ENCODE measurements at places on chromosomes 13 and 19. TPM values are rescaled to one million over a fixed set of nuclear protein-coding genes. Genes with fewer than 3 reads are reported as not detected.

- DNase-seq, result no peak
Observed at GRCh38 chr13:101157261-101157660, 259.0 kb downstream of the NALCN start.

DNA sequence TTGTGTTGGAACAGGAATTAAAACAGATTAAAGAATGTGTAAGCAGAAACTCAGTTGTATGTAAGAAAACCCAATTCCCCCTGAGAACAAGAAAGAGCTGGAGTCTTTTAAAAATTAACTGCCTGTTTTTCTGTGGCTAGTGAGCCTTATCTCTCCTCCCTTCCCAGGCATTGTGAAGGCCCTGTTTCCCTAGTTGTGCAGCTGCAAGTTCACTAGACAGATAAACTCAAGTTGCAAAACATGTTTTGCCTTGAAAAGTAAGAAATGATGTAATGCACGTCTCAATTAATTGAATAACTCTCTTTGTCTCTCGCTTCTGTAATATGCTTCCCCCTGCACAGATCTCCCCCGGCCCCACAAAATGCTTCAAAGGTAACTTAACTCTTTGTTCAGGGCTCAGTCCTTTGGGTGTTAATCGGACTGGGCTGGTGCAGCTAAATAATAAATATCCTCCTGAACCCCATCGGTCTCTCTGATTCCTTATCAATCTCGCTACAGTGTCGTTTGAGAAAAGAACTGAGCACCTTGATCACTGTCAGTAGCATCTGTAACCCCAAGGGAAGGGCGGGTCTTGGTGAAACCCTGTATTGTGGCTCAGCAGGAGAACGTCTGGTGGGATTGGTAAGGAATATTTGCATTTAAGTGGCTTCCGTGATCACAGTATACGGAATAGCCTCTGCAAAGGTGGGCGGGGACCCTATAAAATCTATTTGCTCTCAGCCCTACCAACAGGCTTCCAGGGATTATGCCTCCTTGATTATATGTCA, 1.6 kb upstream of the ZNF556 start:
- DNase-seq, result no peak

- DNase-seq, result no peak
Observed at GRCh38 chr13:20182231-20182846, 10.4 kb downstream of the GJB2 start.

DNA sequence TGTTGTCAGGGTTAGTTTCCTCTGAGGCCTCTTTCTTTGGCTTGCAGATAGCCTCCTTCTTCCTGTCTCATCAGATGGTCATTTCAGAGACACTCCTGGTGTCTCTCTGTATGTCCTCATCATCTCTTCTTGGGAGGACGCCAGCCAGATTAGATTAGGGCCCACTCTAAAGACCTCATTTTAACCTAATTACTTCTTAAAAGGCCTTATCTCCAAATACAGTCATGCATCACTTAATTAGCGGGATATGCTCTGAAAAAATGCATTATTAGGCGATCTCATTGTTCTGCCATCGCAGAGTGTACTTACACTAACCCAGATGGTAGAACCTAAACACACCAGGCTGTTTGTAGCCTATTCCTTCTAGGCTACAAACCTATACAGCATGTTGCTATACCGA, 89.0 kb downstream of the CDK8 start:
- DNase-seq, result no peak

GRCh38 chr13:107531816-107532215, 683.5 kb downstream of the LIG4 start:
- no peak for DNase-seq

Gene MIA
- not detected for total RNA-seq

DNA sequence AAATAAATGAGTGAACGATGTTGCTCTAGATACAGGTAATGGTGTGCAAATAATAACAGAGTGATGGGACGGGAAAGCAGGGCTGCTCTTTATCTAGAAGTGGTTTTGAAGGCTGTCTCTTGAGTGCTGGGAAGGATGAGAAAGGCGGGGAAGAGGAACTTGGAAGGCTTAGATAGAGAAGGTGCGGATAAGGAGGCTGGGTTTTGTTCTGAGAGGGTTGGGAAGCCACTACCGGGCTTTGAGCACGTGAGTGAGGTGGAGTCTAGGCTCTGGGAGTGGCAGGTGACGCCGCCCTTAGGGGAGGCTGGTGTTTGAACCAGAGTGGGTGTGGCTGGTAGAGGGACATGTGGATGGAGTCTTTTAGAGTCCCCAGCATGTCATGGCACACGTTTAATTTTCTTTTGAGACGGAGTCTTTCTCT, 811 bp downstream of the ARMC6 start:
- peak; percentile 68 for DNase-seq

Gene SIGLEC8
- not detected for total RNA-seq

DNA sequence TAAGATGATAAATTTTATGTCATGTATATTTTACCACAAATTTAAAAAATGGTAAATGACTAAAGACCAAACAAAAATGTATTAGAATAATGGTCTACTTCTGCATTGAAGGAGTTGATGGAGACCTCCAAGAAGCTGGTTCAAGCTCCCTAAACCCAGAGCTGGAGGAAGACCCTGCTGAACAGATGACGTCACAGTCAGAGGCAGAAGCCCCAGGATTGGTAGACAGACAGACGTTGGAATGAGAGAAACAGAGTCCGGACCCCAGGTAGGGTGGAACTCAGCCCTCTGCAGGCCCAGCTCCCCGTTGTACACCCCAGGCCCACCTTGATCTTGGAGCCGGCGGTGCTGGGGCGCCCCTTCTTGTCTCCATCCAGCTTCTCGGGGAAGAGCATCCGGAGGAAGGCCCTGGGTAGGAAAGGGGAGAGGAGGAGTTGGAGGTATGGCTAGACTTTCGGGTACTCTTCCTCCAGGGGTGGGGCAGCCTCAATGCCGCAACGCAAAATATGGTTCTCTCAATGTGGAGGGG, 25.7 kb upstream of the ZNF414 start:
- DNase-seq, result no peak

- DNase-seq, result peak; percentile 93
Observed at GRCh38 chr19:46634045-46634655, 1.9 kb downstream of the GNG8 start.

- no peak for DNase-seq
Observed at GRCh38 chr13:29160862-29161261, 340.7 kb downstream of the MTUS2 start.

Gene SGCG
- total RNA-seq, result not detected

DNA sequence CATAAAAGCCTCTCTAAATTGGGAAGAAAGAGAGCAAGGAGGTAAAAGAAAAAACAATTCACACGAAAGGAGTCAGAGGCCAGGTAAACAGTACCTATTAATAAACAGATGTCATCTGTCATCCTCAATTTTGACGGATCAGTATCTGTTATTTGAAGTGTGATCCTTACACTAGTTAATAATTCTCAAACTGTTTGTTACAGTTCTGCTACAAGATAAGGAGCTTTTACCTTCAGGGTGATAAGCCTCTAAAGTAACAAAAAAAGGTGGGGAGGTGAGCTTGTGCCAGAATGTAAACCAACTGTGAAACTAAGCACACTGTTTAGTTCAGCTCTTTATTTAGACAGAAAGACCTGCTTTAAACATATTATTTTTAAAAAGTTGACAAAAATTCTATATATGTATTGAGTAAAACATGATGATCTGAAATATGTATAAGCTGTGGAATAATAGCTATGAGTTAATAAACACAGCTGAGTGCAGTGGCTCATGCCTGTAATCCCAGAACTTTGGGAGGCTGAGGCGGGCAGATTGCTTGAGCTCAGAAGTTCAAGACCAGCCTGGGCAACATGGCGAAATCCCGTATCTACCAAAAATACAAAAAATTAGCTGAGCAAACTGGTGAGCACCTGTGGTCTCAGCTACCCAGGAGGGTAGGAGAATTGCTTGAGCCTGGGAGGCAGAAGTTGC, 48.4 kb upstream of the EBPL start:
- DNase-seq, result no peak

DNA sequence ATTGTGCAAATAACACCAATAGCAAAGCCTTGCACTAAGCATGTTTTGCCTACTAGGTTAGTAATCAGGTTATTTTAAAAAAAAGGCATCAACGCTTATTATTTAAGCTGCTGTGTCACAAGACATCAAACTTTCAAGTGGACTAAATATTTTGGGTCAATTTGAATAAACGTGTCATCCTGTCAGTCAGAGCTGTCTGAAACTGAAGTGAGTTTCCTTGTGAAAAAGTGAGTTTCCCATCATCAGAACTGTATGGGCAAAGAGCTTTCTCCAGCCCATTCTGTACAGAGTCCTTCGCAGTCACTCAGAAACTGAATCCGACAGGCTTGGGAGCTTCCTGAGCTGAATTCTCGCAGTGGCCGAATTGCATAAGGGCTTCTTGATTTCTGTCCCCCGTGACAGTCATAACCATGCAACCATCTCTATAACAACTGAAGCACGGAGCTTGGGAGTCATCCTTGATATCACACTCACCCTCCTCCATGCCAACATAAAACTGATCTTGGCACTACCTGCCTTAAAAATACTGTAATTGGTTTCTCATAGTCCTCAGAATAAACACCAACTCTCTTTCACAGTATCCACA, 139.8 kb downstream of the MIPEP start:
- DNase-seq, result no peak

DNA sequence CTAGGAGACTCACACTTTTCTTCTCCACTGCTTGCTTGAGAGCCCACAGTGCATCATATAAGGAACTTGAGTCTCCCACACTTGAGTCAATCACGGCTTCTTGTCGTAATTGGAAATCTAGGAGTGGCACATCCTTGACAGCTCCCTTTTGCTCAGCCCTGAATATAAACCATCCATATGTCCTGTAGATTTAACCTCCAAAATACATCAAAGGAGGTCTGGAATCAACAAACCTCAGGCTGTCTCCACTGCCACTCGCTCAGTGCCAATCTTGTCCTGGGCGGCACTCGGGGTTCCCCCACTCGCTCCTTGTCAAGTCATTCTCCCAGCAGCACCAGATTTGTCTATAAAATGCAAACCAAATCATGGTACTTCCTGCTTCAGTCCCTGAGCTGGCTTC, 84.4 kb upstream of the UQCRFS1 start:
- DNase-seq, result no peak

GRCh38 chr13:64446372-64446771, 2783.8 kb downstream of the PCDH9 start:
- no peak for DNase-seq

DNA sequence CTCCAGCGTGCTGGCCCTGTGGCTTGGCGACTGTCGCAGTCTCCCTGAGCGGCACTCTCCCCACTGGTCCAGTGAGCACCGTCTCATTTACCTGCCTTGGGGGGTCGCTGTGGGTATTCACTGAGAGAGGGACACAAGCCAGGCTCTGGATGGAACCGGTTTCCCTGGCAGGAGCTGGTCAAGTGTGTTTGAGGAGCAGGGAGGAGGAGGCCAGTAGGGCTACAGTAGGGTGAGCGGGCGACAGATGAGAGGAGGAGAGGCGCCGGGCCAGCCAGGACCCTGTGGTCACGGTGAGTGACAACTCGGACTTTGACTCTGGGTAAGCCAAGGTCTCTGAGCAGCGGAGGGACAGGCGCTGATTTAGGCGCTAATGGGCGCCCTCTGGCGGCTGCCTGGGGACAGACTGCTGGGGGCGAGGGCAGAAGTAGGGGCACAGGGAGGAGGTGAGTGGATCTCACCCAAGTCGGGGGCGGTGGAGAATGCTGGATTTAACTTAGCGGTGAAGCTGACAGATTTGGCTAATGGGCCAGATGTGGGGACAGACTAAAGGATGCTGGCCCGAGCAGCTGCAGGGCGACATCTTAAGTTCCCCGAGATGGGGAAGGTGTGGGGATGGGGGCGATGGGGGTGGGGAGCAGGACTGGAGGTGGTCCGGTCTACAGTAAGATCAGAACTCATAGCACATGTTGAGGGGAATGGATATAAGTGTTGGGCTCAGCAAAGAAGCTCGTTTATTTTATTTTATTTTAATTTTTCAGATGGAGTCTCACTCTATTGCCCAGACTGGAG, 4.7 kb upstream of the PRMT1 start:
- peak; percentile 81 for DNase-seq

GRCh38 chr19:10919352-10920287, 8.8 kb downstream of the YIPF2 start:
- no peak for DNase-seq

Gene METTL21C
- total RNA-seq, result not detected

DNA sequence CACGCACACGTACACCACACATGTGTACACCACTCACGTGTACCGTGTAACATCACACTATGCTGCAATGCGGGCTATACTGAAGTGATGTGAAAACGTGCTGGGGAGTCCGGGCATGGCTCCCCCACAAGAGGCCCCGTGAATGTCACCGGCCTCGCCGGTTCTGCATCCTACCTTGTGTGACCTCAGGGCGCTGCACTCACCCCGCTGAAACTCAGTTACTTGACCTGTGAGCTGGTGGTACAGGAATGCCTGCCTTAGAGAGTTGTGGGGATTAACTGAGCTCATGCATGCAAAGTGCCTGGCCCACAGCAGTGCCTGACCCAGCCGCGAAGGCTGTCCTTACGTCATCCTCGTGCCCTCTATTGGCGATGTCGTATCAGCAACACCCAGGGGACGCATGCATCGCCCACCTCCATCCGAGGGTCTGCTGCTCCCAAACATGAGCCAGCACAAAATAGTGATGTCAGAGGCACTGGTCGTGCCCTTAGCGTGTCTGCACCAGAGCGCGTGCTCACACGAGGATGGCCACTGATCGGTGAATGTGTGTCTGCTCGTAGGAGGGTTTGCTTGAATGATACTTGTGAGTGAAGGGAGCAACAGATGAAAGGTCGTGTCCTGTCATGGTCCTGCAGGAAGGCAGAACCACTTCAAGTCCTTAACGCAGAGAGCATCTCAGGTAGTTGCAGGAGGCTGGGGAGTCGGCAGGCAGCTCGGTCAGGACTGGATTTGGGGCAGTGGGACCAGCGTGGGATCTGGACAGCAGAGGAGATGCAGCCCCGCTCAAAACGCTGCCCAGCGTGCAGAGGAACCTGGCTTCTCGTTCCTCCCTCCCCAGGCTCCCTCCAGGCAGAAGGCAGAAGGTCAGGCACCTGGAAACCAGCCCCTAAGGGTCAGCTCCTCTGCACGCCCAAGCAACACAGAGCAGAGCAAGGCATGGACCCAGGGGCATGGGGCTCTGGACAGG, 126.2 kb upstream of the SPACA7 start:
- peak; percentile 44 for DNase-seq

GRCh38 chr13:57630661-57631595, 616 bp upstream of the PCDH17 start:
- DNase-seq, result no peak

GRCh38 chr13:109945206-109945960, 159.0 kb upstream of the IRS2 start:
- no peak for DNase-seq

All from SJSA1 (cell line).